ENCODE measurements at places on chromosomes 7 and 10. TPM values are rescaled to one million over a fixed set of nuclear protein-coding genes. Genes with fewer than 3 reads are reported as not detected.

ADIRF gene
- 8.8 TPM for total RNA-seq

ZNF212 gene
- total RNA-seq, result 9.0 TPM

SEMA3C gene
- total RNA-seq, result 6.0 TPM

TRIM74 gene
- 1.3 TPM for total RNA-seq

TEX47 gene
- total RNA-seq, result not detected

METTL2B gene
- total RNA-seq, result 11.1 TPM

NUTM2E gene
- not detected for total RNA-seq

DDIT4 gene
- total RNA-seq, result 90.4 TPM

FAM204A gene
- total RNA-seq, result 25.9 TPM

All from pancreas (tissue), 10 donors.